ENCODE measurements at places on chromosomes 12 and 14.

- DNase-seq, result no peak
These were observed 15.2 kb upstream of the FBXO34 start for GRCh38 chr14:55255979-55256378.

DNA sequence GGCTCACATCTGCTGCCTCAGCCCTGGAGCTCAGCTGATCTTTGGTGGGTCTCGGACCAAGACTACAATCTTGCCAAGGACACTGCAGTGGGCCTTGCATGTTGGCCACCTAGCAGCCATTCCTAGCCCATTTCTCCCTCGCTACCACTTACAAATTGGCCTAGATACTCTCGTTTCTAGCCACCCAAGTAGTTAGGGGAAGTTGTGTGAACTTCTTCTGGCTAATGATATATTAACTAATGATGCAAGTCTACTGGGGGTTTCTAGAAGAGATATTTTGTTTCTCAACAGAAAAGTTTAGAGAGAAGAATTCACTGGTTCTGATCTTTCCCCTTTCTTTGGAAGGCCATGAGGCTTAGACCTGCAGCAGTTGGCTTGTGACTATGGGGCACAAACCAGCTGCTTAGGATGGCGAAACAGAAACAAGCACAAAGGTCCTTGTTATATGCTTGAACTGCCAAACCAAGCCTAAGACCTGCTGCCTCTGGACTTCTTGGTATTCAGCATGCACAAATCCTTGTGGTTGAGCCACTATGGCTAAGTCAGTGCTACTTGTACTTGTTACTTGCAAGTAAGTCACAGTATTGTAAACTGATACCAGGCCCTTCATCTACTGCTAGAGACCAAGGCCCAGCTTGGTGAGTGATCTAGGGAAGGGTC lies 30.5 kb upstream of the GPATCH2L start:
- no peak for DNase-seq

GRCh38 chr12:57781801-57782200 lies 786 bp upstream of the TSFM start:
- DNase-seq, result no peak

DNA sequence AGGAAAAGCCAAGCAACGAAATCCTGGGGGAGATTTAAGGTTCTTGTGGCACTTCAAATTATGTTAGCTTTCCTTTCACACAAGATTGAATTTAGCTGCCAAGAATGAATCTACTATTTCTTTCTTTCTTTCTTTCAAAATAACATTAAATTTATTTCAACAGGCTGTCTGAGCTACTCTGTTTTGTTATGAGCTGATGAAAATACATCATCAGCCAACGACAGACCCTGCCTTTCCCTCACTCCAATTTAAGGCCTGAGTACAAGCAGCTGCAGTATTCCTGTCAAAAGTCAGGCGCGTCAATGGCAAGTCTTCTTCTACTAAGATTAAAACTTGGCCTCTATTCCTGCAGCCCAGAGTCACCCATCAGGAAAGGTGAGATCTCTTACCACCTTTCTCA lies 347.7 kb upstream of the FLRT2 start:
- no peak for DNase-seq

DNA sequence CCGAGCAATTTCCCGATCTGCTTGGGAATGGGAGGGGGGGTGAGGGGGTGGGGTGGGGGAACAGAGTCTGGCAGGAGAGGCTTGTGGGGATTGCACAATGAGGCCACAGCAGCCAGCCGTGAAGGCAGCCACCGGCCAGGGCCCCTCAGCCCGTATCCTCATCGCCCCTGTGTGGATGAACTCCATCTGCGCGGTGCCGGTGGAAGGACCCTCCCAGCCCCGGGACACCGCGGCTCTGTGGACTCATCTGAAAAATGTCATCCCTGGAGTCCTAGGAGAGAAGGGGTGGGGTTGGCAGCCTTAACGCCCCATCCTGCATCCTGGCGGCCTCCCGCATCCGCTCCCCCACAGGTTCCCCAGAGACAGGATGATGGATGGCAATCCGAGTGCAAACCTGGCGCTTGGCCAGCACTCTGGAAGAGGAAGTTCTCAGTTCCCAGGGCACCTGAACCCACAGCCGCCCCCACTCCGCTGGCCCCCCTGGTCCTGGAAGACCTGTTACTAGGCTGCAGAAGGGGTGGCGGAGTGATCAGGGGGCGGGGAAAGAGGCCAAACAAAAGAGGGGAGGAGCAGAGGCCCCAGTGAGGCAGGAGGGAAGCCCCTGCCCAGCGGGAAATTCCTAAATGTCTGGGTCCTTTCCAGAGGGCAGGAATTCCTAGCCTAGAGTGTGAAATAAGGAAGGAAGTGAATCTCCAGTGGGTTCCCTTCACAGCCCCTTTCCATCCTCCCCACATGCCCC lies 1.2 kb upstream of the TNFAIP2 start:
- DNase-seq, result no peak

DNA sequence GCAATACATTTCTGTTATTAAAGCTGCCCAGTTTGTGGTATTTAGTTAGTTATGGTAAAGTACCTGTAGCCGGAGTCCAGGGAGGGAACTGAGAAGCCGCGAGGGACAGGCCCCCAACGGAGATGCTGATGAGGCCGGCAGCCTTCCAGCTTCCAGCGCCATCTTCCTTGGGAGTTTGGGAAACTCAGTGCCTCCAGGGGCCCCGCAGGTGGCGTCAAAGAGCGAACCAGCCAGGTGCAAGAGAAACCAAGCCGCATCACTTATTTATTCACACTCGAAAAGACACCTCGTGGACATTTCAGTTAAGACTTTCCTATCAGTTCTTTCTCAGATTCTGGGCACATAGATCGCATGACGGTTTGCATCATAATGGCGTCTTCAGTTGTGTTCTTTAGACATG lies 216.6 kb downstream of the GLT1D1 start:
- no peak for DNase-seq

DNA sequence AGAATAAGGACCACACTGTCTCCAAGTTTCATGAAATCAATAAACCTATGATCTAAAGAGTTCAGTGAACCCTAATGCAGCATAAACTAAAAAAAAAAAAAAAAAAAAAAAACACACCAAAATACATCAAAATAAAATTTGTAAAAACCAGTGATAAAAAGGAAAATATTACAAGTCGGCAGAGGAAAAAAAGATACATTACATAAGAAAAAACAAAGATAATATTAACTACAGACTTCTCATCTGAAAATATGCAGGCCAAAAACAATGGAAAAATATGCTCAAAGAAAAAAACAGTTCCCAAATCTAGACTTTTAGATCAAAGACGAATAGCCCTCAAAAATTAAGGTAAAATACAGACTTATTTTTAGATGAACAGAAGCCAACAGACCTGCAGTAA lies 27.6 kb downstream of the MED13L start:
- DNase-seq, result no peak

GRCh38 chr14:99945732-99946651 lies 119.2 kb upstream of the EVL start:
- DNase-seq, result no peak
